Bronchial smooth muscle cell (primary cell): ENCODE measurements at places on chromosomes 13 and 19. TPM values are rescaled to one million over a fixed set of nuclear protein-coding genes. Genes with fewer than 3 reads are reported as not detected.

Gene DMKN
- total RNA-seq = 6.6 and 8.4 TPM in 2 replicates

Gene TNFSF11
- total RNA-seq = under 0.01 TPM in 1 of 2 replicates, not detected in the other

Gene HDGFL2
- 59.6 and 82.7 TPM in 2 replicates for total RNA-seq

Gene C5AR1
- 0.16 and 0.17 TPM in 2 replicates for total RNA-seq

Gene RXFP2
- total RNA-seq = not detected in 2 replicates
